Naive B cell (primary cell): ENCODE measurements at places on chromosomes 5 and 9.

DNA sequence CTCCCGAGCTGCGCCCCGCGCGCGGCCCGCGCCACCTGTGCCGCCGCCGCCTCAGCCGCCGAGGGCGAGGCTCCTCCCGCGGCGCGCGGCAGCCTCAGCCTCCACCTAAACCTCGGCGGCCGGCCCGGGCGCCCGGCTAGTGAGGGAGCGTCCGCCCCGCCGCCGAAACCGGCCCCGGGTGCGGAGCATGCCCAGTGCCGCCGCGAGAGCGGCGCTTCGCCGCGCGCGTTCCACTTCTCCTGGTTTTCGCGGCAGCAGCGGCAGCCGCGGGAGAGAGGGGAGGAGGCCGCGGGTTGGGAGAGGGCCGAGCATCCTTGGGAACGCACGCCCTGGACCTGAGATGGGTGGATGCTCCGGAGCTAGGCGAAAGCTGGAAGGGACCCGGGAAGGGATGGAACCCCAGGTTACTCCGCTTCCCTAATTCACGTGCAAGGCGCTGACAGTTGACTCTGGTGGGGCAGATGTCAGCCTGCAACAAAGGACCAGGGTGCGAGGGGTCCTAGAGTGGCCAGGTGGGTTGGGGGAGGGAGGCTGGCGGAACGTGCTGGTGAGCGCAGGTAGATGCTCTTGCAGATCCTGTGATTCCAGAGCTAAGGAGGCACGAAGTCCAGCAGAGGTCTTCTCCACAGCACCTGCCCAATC lies at the start of gene CTNND2:
Gene CTNND2, minus strand, starts transcription at position 182 of the 642 bp plus-strand sequence. CDS start 593 bp downstream, outside the sequence.
- no peak for DNase-seq

DNA sequence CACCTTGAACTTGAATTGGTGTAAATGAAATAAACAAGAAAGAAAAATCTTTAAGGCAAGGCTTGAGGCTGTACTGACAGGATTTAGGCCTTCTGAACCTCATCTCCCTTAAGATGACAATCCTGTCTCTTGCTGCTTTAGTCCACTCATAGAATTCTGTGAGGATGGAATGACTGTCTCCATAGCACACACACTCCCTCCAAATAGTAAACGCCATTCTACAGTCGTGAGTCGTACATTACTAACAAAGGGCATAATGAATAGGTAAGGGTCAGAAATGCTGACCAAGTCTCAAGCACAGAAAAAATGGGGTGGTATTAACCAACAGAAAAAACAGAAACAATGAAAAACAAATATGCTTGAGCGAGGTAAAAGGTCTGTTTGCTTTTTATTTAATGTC lies 71.8 kb upstream of the SIMC1 start:
- no peak for DNase-seq

DNA sequence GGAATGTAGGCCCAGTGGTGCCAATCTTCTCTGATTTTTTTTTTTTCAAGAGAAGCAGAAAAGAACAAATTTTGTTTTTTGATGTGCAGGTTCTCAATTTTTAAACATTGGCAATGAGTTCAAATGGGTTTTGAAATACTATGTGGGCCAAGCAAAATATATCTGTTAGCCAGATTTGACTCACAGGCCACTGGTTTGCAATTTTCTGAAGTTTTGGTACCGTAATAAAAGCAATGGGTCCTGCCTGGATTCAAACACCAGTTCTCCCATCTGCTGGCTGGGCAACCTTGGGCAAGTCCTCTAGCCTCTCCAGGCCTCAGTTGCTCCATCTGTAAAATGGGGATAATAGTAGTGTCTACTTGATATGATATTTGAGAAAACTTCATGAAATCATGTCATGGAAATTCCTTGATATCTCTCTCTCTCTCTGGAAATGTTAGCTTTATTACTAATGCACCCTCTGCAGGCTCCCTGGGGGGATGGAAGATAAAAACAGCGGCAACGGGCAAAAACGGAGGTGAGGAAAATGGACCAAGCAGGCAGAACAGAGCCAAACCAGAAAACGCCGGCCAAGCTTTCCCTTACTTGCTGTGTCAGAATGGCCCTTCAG lies 63.4 kb downstream of the SMIM23 start:
- no peak for DNase-seq

DNA sequence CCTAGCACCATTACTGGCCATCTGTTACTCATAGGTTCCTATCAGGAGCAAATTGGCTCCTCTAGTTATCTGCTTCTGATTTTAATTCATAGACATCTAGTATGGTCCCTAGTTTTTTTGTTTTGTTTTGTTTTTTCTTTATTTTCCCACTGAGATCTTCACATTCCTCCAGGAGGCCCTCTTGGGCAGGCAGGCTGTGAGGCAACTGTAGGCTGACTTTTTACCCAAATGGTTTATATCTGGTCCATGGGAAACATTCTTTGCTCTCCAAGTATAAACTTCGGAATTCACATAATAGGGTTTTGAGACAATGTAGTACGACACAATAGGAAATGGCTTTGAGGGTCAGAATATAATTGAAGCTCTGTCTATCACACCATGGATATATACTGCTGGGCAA lies 250.9 kb upstream of the DAB2 start:
- no peak for DNase-seq

DNA sequence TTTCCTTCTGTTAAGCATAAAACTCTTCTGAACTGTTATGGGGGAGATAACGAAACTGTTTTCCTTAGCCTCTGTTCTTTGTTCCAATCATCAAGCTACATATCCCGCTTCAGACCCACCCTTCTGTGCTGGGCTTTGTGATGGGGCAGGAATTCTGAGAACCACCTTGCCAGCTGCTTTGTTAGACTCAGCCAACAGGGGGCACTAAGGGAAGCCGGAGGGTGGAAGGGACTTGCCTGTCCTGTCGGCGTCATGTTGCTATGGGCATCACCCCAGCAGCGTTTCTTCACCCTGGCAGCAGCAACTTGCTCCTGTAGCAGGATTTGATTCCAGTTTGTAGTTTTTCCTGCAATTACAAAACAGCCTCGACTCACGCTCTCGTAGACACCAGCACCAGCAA lies 169.1 kb downstream of the CAAP1 start:
- DNase-seq: no peak

DNA sequence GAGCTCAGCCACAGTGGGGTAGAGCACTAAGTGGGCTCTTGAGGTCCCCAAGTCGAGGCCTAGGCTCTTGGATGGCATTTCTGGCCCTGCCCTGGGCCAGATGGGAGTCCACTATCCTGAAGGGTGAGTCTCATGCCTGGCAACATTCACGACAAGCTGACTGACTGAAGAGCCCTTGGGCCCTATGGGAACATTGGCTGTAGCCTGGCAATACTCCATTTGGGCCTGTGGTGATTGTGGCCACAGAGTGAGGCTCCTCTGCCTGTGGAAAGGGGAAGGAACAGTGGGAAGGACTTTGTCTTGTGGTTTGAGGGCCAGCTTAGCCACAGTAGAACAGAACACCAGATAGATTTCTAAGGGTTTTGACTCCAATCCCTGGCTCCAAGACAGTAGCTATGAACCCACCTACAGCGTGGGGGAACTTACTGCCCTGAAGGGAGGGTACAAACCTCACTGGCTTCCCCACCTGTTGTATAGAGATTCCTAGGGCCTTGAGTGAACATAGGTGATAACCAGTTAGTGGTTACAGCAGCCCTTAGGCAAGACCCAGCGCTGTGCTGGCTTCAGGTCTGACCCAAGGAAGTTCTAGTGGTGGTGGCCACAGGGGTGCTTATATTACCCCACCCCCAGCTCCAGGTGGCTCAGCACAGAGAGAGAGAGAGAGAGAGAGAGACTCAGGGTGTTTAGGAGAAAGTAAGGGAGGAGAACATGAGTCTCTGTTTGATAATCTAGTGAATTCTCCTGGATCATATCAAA lies 72.4 kb downstream of the KIAA0825 start:
- DNase-seq: no peak

- DNase-seq: no peak
Observed at GRCh38 chr9:89534515-89535287, 36.8 kb upstream of the SEMA4D start.

- DNase-seq: no peak
Observed at GRCh38 chr5:8650186-8650585, 781.2 kb downstream of the MTRR start.

DNA sequence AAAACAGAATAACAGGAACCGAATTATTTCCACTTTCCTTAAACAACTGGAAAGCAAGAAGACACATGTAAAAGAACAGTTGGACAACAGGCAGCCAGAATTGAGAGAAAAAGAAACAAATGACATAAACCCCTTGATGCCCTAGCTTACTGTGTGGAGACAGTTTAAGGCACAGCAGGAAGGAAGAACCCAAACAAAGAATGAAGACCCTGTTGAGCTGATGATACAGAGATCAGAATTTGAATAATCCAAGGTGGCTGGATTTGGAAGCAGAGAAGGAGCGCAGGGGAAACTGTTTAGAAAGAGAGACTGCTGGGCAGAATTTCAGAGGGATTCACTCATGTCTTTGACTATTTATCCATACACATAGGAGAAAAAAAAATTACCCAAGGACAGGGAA lies 316.3 kb upstream of the POU5F2 start:
- no peak for DNase-seq

DNA sequence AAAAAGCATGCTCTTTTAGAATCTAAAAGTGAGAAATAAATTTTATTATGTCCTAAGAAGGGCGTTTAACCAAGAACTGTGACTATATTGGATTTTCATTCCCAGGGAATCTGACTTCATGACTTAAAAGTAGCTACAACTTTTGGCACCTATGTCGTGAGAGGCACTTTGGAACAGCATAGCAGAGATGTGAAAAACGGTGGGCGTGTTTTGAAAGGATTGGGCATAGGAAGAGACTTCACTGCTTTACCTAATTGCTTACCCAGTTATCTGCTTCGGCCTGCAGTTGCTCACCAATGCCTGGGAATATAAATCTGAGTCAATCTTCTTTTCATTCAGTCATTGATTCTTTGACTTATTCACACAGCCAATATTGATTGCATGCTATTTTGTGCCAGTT lies 363.4 kb downstream of the DNAH5 start:
- no peak for DNase-seq

- DNase-seq: no peak
Observed at GRCh38 chr5:158877706-158878105, 222.0 kb downstream of the EBF1 start.

DNA sequence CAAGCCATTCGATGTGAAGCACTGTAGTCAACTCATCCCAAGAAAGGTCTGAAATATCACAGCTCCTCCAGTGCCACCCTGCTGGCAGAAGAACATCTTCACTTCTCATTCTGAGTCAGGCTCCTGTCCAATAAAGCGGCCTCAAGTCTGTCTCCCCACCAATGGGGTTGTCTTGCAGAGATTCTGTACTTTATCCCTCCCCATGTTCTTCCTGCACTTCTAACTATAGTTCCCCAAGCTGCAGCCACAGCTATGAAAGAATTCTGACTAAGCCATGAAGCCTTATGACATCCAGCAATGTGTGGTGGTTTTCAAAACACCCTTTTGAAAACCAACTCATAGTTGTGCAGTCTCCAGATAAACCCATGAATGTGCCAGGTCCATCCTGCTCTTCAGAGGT lies 6.8 kb downstream of the MACROH2A1 start:
- no peak for DNase-seq

DNA sequence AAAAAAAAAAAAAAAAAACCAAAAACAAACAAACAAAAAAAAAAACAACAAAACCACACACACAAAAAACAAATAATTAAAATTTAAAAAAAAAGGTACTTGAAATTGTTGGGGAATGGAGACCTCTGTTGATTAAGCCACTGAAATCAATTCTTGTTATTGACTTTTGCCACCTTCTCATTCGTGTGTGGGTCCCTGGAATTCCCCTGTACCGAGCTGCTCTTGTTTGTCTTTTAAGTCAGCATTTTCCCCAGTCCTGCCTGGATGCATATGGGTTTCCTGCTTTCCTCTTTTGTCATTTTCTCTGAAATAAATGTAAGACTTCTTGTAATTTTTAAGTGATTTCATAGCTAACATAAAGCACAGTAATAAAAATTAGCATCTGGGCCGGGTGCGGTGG lies 45.5 kb downstream of the GPBP1 start:
- DNase-seq: no peak

DNA sequence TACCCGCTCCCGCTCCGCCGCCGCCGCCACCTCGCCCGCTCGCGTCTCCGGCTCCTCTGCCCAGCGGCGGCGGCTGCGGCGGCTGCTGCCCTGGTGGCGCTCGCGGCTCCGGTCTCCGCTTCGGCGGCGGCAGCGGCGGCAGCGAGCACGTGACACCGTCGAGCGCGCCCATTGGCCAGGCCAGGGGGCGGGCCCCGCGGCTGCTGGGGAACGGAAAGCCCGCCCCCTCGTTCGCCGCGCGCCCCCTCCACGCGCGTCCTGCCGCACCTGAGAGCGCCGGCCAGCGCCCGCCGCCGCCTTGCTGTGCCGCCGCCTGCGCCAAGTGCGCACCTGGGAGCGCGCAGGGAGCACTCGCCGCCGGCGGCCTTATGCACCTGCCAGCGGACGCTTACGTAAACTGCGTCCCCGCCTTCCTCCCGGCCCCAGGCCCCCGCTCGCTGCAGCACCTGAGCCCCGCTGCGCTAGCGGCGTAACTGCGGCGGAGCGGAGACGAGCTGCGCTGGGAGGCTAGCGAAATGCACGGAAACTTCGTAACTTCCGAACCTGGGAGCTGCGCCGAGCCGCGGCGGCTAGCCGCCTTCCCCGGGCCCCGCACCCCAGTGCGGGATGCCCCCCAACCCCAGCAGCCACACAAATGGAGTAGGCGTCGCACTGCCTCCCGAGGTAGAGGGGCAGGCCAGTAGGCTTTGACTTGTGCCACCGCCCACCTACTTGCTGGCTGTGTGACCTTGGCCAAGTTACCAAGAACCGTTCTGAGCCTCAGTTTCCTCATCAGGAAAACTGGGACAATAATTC lies at the start of gene STRBP:
Gene STRBP, minus strand, starts transcription at position 122 of the 795 bp plus-strand sequence. CDS start 84,452 bp downstream, outside the sequence.
- DNase-seq: peak; percentile 98

DNA sequence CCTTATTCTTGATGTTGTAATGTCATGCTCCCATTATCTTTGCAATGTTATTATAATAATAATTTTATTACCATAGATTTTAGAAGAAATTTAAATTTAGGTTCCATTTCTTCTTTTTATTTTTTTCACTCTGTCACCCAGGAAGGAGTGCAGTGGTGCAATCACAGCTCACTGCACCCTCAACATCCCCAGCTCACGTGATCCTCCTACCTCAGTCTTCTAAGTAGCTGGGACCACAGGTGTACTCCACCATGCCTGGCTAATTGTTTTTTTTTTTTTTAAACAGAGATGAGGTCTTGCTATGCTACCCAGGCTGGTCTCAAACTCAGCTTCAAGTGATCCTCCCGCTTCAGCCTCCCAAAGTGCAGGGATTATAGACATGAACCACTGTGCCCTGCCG lies 11.9 kb downstream of the ZFR start:
- DNase-seq: no peak

DNA sequence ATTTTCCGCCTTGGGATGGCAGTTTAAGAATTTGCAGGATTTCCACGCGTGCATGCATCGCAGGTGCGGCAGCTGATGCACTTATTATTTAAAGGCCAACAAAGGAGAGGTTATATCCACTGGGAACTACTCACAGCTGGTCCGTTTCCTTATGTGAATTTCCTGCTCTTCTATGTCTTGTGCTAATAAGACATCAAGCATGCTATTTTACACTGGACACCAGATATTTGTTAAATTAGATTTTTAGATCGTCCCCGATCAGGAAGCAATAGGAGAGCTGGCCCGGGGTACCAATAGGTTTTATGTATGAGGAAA lies 476 bp upstream of the DTWD2 start:
- no peak for DNase-seq
